HT-29 (cell line): ENCODE measurements at places on chromosomes 2 and 18. TPM values are rescaled to one million over a fixed set of nuclear protein-coding genes. Genes with fewer than 3 reads are reported as not detected.

Gene HMSD
- not detected in 2 replicates for total RNA-seq

Gene GREB1
- 0.03 TPM in 1 of 2 replicates, not detected in the other for total RNA-seq

Gene TXNDC2
- total RNA-seq = not detected in 2 replicates

Gene C1GALT1C1L
- total RNA-seq = 0.78 and 1.4 TPM in 2 replicates

Gene C2orf80
- not detected in 2 replicates for total RNA-seq

Gene KRTCAP3
- total RNA-seq = 29.3 and 30.4 TPM in 2 replicates

Gene MYO3B
- not detected in 2 replicates for total RNA-seq

Gene PRKAG3
- not detected in 2 replicates for total RNA-seq

Gene ARHGEF33
- total RNA-seq = 1.9 TPM in 1 of 2 replicates, not detected in the other

Gene LIPG
- 96.0 and 112 TPM in 2 replicates for total RNA-seq

Gene CYS1
- total RNA-seq = not detected in 2 replicates
